IPS DF 6.9 (cell line): ENCODE measurements at places on chromosomes 7 and 10.

DNA sequence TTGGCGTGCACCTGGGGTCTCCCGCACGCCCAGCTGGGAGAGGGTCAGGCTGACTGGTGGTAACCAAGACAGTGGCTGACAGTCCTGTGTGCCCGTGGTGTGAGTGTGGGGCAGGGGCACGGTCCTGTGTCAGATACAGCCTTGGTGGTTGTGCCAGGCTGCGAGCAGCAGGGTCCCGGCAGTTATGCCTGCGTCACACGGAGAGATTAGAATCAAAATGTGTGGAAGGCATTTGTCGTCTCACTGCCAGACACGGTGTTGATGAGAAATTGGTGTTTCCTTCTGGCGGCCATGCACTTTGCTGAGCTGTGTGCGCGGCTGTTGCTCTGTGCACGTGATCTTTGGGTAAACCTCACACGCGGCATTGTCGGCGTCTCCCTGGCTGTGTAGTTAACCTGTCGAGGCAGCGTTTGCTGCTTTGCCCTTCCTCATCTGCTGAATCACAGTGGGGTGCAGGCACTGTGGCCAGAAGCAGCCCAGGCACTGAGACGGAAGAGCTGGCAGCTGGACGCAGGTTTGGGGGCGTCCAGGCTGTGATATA, 87.7 kb downstream of the NKX6-2 start:
- DNase-seq: no peak

- DNase-seq: no peak
Observed at GRCh38 chr7:40401406-40401805, 266.6 kb downstream of the SUGCT start.

DNA sequence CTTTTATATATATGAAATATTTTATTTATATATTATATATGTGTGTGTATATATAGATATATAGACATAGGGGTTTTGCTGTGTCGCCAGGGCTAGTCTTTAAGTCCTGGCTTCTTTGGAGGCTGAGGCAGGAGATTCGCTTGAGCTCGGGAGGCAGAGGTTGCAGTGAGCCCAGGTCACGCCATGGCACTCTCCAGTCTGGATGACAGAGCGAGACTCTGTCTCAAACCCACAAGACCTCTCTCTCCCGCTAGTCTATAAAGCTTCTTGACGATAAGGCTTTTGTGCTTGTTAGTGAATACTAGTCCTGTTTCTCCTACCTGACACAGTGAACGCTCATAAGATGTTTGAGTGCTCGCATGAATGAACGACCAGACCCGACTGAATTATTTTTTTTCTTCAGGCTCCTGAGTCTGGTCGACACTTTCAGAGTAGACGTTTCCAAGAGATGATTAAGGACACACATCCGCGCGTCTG, 577 bp upstream of the DDX21 start:
- DNase-seq: peak; percentile 1

GRCh38 chr7:74495112-74496086, 41.7 kb downstream of the GTF2IRD1 start:
- no peak for DNase-seq

GRCh38 chr10:649445-649797, 40.0 kb downstream of the DIP2C start:
- DNase-seq: no peak

- DNase-seq: no peak
Observed at GRCh38 chr7:77393261-77393660, 22.9 kb downstream of the GSAP start.

GRCh38 chr7:44150966-44151941, 10.1 kb upstream of the MYL7 start:
- no peak for DNase-seq

- no peak for DNase-seq
Observed at GRCh38 chr10:79354141-79354540, 6.9 kb downstream of the PPIF start.

- DNase-seq: no peak
Observed at GRCh38 chr7:108097703-108098102, 32.5 kb downstream of the LAMB4 start.

DNA sequence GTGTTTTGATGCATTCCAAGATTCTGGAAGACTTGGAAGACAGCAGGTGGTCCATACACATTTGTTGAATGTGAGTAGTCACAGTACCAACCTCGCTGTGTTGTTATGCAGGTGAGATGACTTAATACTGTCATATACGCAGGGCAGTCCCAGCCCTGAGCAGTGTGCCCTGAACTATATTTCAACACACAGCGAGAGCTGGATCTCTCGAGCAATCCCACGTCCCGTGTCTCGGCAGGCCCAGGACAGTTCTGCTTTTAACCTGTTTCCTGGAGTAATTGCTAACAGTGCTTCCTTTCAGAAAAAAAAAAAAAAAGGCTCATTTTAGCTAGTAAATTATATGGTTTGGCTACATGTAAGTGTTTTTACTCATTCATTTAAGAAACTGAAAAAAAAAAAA, 179.7 kb downstream of the PRKCQ start:
- DNase-seq: no peak

- no peak for DNase-seq
Observed at GRCh38 chr7:156895024-156895780, 2.2 kb upstream of the LMBR1 start.

DNA sequence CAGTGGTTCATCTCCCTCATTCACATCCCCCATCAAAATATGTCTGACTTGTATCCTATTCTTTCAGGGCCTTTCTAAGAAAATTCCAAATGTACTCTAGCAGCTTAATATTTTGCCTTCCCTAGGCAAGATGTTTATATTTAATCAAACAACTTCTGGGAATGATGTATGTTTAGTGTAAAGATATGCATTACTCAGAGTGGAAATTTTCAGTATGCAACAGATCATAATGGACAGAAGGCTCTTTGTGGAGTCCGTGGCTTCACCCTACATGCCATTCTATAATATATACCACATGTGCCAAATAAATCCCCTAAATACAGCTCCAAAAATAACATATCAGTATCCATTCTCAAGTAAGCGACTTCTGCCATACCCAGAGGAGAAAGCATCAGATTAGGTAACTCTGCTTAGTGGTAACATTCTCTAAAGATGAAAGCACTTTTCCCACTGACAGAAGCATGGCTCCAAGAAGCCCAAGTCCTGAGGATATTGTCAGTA, 316.6 kb downstream of the KCNMA1 start:
- no peak for DNase-seq

- no peak for DNase-seq
Observed at GRCh38 chr7:121355574-121355973, 26.8 kb downstream of the WNT16 start.

DNA sequence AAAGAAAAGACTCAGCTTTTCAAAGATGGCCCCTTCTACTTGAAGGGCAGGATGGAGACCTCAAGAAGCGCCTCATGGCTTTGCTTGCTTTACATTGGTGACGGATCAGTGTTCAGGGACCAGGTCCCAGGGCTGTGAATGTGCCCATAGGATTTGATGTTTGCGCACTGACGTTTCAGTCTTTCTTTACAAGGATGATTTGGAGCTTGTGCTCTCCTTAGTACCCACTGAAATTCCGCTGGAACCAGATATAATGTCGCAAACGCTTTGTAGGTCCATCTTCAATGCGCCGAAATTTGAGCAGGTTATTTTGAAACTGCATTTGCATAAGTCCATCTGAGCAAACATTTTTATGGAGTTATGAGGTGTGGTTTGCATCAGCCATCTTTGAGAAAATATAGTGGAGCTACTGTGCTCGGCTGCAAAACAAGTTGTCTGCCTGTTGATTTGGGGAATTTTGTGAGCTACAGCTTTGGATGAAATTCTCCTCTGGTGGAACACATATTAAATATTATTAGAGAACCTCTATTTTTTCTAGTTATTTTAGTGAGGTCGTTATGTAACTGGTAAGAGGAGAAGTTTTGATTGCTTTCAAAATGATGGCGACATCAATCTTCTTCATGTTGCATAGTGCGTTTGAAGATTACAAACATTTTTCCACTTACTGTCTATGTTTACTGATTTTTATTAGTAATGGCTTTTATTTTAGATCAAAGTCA, 2.4 kb downstream of the RBM20 start:
- no peak for DNase-seq

- no peak for DNase-seq
Observed at GRCh38 chr10:18501629-18502028, 149.8 kb downstream of the NSUN6 start.

DNA sequence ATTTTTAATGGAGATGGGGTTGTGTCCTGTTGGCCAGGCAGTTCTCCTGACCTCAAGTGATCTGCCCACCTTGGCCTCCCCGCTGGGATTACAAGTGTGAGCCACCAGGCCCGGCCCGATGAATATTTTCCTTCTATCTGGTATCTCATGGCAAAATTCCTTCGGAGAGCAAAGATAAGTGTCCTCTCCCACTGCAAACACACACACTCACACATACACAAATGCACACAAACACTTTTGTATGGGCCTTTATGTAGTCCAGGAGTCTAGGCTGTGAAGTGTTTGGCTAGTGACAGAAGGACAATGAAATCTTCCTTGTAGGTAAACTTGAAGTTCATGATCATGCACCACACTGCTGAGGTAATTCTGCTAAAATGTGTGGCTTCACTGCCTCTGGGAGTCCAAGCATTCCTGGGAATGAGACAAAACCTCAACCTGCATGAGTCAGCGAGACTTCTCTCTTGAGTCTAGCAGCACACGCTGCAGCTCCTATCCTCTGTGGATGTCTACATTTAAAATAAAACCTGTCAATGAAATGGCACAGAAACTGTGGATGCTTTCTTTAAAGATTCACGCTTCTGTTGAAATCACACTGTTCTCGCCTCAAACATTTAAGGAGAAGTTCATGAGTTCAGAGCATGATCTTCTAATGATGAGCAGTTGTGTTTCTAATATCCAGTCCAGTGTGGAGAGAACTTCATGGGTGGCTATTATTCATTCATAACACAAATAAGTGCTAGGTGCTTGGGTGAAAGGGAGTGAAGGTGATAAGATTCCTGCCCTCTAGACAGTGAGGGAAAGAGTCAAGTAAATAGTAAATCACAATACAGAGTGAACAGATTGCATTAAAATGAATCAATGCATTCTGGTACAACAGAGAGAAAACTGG, 96.5 kb downstream of the NRP1 start:
- DNase-seq: no peak

- DNase-seq: no peak
Observed at GRCh38 chr10:3772361-3773171, 12.4 kb downstream of the KLF6 start.

DNA sequence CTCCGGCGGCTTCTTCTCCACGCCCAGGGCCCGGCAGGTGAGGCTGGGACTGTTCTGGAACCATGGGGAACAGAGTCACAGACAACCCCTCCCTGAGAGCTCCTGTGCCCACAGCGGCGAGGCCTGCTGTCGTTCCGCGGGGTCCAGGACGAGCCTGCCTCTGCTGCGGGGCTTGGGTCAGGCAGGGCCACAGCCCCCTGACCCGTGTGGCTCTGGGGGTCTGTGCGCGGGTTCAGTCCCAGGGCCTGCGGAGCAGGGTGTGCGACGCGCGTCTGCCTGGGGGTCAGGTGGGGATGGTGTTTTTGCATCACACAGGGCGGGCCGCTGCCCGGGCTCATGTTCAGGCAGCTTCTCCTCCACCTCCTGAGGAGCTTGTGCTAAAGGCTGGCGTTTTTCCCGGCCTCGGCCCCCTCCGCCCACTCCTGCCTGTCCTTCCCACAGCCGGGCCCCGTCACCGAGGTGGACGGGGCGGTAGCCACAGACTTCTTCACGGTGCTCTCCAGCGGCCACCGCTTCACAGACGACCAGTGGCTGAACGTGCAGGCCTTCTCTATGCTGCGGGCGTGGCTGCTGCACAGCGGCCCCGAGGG, 8.4 kb downstream of the AP5Z1 start:
- DNase-seq: no peak

GRCh38 chr10:63664341-63664885, 143.2 kb downstream of the REEP3 start:
- DNase-seq: no peak

DNA sequence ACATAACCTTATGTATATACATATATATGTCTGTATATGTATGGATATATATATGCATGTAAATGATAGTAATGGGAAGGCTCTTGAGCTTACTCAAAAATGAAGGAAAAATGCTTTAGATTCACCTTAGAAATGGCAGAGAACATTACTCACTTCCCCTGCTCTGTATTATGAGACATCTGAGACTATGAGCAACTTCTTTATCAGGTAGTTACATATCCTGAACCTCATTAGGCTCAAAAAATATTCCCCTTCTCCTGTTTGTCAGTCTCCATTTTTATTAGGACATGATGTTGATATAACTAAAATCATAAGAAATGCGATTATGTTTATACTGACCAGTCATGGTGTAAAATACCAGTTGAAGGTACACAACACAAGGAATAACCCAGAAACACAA, 800.1 kb upstream of the ZWINT start:
- no peak for DNase-seq

GRCh38 chr10:125015356-125015944, 73.5 kb downstream of the ZRANB1 start:
- DNase-seq: no peak

DNA sequence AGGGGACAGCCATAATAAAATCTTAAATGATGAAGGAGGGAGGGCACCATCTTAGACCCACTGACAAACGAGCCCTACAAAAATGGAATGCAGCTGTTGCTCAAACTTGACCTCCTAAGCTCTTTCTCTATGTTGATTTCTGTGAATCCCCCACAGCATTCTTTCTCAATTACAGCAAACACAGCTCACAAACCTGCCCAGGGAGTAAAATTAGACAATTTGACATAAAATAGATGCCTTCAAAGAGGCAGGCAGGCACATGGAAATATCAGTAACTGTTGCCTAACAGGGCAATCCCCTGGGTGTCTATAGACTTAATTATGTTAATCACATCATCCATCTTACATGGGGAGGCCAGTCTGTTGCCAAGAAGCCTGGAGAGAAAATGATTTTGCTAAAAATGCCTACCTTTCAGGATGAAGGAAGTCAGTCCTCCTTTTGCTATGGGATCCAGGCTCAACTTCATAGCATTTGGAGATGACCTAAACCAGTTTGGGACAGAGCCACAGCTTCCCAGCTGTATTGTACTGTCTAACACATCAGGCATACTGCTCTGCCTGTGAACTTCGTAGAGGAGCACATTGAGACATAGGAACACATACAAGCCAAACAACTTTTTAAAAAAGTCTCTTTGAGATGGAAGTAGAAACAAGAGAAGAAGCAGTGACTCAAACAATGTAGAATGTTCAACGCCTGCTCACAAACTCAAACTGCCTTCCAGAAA, 1177.4 kb downstream of the SORCS1 start:
- DNase-seq: no peak

GRCh38 chr10:101132636-101133473, 1.8 kb downstream of the TLX1 start:
- DNase-seq: no peak

GRCh38 chr10:6650586-6650985, 70.5 kb upstream of the PRKCQ start:
- DNase-seq: no peak

DNA sequence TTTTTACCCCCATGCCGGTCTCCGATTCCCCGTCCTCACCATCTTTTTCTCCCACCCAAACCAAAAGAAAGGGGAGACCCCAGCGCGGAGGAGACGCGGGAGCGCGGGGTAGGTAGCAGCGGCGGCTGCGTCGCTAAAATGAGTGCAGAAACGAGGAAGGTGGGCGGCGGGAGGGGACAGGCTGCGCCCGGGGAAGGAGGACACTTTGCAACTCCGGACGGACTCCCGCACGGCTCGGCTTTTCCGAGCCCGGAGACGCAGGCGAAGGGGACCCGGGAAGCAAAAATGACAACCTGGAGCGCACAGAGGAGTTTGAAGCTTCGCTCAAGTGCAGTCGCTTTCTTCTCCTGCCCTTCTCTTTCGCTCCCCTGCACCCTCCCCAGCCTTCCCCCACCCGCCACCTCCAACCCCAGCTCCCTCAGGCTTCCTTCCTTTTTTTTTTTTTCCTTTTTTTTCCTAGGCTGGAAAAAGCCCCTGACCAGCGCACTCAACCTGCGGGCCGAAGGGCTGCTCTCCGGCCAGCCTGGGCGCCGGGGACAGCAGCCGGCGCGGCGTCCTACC, 453 bp downstream of the SFMBT2 start:
- DNase-seq: no peak

- DNase-seq: no peak
Observed at GRCh38 chr7:26532471-26532870, 240.8 kb downstream of the SNX10 start.
